ENCODE measurements at places on chromosomes 7 and 10.

- no peak for DNase-seq
These were observed 242.8 kb downstream of the KLF6 start for GRCh38 chr10:3542185-3542611.

GRCh38 chr7:153088601-153089000 lies 329.0 kb downstream of the ACTR3B start:
- no peak for DNase-seq

DNA sequence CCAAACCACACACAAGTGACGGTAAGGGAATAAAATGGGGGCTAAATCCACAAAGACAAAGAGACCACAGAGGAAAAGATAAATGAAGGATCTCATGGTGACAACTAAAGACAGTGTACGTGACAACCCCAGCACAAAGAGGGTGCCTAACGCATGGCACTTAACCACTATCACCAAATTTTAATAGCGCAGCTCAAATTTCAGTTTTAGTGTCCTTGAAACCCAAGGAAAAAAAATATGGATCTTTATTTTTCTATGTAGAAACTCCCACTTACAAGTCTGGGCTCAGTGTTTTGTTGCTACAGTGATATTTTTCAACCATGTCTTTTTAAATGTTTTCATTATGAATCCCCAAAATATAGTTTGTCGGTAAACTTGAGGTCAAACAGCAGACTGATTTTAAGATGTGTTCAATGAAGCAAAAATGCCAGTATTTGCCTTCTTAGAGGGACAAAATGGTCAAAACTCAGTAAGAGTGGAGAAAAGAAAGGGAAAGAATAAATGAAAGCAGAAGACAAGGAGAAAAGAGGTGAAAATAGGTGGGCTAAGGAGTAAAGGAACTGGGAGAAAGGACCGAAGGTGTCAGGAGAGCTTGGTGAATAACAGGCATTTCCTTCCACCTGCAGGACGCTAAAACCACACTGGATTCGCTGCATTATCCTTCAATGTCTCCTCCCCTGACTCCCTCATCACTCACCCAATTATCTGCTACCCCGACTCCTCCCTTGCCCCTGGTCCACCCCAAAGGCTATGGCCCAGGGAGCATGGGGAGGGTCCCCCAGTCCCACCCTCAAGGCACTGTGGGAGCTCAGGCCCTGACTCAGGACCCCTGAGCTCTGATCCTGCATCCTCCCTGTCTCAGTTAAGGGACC lies 3.5 kb downstream of the ASB13 start:
- DNase-seq: no peak

DNA sequence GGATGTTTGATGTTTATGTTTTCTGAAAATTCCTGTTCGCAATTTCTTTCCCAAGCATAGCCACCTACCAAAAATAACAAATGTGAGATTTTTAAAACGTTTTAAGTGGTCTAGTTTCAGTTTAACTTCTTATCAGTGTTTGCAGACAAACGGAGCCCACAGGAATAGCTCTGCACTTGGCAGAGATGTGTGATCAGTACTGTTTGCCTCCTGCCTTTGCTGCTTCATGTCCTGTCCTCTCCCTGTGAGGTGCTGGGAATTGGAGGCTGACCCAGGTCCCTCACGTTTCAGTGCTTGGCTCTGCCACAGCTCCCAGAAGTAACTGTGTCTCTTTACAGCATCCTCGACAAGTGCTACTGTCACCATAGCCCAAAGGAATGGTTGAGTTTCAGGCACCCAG lies 1.2 kb downstream of the UCN3 start:
- DNase-seq: no peak

DNA sequence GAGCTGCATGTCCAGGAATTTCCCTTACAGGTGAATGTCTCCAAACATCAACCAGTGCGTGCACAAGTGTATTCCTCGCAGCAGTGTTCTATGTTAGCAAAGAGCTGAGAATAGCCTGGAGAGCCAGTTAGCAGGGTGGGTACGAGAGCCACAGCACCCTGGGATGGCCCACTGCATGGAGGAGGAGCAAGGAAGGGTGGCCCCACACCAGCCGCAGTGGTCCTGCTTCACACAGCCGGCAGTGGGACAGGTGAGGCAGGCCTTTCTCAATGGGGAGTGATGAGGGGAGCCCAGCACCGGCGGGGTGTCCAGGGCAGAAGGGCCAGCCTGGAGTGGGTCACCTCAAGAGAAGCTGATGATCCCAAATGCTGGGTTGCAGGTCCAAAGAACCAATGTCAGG lies 240.7 kb downstream of the TCERG1L start:
- no peak for DNase-seq

GRCh38 chr10:61757525-61758397 lies 95.0 kb downstream of the CABCOCO1 start:
- no peak for DNase-seq
